ENCODE measurements at places on chromosomes 6 and 20.

DNA sequence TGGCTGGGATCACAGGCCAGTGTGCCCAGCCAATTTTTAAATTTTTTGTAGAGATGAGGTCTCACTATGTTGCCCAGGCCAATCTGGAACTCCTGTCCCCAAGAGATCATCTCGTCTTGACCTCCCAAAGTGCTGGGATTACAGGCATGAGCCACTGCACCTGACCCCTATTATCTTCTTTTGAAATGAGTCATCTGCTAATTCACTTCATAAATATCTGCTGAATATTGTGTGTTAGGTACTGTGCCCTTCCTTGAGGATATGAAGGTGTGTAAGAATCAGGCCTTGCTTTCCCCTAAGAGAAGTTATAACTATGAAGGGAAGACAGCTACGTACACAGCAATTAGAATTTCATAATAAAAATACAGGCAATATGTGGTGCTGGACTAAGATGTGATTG is 8.2 kb downstream of the ATRN start:
- DNase-seq = no peak

DNA sequence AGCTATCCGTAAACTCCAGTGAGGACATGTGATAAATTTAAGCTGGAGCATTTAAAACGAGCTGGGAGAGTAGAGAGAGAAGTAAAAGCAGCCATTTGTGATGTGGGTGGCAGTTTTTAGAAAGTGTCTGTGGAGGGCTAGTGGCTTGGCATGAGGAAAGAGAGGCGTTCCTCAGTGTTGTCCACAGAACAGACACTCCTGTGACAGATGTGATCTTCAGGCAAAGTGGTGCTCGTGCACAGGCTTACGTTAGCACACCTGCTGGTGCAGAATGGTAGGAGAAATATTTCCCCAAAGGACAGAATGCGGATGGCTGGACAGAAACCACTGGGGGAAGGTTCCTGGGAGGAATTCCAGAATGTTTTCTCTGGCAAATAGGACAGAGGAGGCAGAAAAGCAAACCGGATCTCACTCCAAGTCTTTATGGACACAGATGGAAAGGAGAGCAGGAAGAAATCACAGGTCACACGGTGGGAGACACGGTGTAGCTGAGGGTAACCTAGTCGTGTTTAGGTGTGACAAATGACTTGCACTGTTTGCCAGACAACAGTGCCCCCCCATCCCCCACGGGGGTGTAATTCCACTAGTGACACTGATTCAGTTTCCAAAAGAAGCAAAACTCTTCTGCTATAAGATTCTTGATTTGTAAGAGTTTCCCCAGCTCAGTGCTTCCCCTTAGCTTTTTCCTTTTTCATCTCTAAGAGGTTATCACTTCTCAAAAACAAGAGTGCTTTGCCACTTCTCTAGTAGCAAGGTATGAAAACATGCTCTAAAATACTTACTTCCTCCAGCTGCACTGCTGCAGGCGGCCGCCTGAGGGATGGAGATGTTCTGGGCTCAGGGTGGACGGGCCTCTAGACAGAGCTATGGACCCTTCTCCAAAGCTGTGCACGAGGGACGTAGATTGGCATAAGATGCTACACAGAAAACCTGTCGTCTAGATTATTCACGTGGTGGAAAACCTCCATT is 293.2 kb downstream of the QKI start:
- DNase-seq = no peak

DNA sequence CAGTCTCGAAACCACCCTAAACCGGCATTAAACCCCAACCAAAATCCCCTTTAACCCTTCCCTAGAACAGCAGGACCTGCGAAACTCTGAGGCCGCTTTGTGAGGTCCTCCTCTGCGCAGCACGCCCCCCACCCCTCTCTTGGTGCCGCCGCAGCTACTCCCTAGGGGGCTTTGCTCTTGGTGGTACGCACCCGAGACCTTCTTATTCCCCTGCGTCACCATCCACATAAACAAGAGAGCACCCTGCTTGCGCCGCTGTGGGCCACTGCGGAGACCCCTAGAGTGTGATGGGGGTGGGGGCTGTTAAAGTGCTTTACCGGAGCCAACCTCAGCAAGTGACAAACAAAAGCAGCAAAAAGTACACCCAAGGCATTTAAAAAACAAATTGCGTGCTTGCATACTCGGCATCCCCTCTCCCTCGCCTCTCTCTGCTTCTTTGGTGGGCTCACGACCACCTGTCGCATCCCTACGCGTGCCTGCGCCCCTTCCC is 502 bp upstream of the GNAS start:
- DNase-seq = no peak

- no peak for DNase-seq
Observed at GRCh38 chr6:10384610-10385523, 30.0 kb downstream of the TFAP2A start.

DNA sequence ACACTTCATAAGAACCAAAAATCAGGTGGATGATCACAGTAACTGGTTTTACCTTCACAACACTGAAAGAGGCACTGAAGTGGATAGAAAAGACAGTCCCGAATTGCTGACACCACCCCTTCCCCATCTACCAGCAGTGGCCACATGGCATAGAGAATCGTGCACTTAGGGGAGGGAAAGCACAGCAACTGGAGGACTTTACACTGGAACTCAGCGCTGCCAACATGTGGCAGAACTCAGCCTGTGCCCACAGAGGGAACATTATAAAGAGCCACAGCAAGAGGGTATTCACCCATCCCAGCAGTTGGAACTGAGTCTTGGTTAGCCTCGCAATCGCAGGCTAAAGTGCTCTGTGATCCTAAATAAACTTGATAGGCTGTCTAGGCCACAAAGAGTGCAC is 6.5 kb upstream of the KIAA1586 start:
- no peak for DNase-seq

- no peak for DNase-seq
Observed at GRCh38 chr6:167470101-167470835, 145.4 kb downstream of the TTLL2 start.

- DNase-seq = no peak
Observed at GRCh38 chr6:149859938-149860337, 4.2 kb downstream of the LRP11 start.

- DNase-seq = no peak
Observed at GRCh38 chr6:72787391-72788031, 165.6 kb downstream of the KCNQ5 start.

- no peak for DNase-seq
Observed at GRCh38 chr6:44211284-44211683, 5.4 kb upstream of the MYMX start.

DNA sequence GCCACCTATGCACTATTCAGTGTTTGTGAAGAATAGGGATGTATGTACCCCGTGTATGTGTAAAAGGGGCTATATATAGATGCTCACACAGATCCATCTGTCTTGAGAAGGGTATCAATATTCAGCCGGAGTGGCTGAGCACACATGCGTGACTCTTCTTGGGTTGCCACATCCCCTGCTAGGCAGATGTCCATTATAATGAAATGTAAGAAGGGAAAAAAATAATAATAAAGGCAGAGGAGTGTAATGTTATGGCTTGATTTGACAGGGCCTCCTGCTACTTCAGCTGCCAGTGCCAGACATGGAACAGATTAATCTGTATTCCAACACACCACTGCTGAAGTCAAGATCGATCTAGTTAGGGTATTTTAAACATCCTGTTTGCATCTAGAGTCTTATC is 74.2 kb upstream of the VSTM2L start:
- no peak for DNase-seq

- no peak for DNase-seq
Observed at GRCh38 chr6:16837217-16837972, 76.1 kb upstream of the ATXN1 start.

GRCh38 chr20:59365611-59366285 is 65.3 kb downstream of the EDN3 start:
- DNase-seq = no peak

DNA sequence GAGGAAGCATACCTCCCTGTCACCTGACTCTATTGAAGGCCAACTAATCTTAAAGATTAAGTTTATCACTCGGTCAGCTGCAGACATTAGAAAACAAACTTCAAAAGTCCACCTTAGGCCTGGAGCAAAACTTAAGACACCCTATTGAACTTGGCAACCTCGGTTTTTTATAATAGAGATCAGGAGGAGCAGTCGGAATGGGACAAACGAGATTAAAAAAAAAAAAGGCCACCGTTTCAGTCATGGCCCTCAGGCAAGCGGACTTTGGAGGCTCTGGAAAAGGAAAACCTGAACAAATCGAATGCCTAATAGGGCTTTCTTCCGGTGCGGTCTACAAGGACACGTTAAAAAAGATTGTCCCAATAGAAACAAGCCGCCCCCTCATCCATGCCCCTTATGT is 7.2 kb upstream of the PRR18 start:
- DNase-seq = no peak

DNA sequence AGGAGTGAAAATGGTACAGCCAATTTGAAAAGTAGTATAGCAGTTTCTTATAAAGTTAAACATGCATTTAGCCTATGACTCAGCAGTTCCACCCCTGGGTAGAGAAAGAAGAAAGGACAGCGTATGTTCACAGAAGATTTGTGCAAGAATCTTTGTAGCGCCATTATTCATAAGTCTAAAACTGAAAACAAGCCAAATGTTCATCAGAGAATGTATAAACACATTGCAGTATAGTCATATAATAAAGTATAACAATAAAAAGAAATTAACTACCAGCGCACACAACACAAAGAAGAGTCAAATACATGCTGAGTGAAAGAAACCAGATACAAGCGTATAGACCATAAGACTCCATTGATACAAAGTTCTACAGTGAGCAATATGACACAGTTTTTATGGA is 294.0 kb downstream of the SAMD5 start:
- no peak for DNase-seq

- no peak for DNase-seq
Observed at GRCh38 chr6:129860908-129861665, at the start of gene TMEM244. Gene TMEM244 (minus strand): TSS chr6:129861315. CDS start chr6:129861188, 127 bp downstream.

GRCh38 chr6:159095616-159096015 is 50.8 kb upstream of the TAGAP start:
- no peak for DNase-seq

DNA sequence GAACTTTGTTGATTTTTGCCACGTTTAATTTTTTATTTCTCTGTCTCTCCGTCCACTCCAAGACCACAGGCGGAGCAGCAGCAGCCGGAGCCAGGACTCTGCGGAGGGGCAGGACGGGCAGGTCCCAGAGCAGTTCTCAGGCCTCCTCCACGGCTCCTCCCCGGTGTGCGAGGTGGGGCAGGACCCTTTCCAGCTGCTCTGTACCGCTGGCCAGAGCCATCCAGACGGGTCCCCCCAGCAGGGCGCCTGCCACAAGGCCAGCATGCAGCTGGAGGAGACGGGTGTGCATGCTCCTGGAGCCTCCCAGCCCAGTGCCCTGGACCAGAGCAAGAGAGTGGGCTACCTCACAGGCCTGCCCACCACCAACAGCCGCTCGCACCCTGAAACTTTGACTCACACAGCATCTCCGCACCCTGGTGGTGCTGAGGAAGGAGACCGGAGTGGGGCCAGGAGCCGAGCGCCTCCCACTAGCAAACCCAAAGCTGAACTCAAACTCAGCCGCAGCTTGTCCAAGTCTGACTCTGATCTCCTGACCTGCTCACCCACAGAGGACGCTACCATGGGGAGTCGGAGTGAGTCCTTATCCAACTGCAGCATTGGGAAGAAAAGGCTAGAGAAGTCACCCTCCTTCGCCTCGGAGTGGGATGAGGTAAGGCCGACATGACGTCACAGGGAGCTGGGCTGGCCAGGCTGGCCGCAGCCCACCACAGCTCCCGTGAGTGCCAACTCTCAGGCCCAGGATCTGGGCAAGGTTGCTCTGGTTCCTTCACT is 123.5 kb downstream of the TCP11 start:
- no peak for DNase-seq

DNA sequence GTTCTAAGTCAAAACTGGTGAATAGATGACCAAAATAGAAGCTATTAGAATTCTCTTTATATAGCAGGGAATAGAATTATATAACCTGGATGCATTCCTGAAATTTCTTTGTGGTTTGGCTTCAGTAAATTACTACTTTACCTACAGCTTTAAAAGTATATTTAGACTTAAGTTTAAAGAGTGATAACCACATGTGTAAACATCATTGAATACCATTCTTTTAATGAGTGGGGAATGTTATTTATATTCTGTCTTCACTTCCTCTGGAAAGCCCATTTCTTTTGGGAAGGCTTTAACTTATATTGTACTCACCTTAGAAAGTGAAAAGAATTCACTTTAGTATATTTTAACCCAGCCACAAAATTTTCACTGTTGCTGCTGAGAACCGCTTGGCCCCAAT is 39.1 kb downstream of the PLEKHG1 start:
- no peak for DNase-seq

GRCh38 chr20:2042400-2042799 is 48.5 kb upstream of the PDYN start:
- DNase-seq = no peak

DNA sequence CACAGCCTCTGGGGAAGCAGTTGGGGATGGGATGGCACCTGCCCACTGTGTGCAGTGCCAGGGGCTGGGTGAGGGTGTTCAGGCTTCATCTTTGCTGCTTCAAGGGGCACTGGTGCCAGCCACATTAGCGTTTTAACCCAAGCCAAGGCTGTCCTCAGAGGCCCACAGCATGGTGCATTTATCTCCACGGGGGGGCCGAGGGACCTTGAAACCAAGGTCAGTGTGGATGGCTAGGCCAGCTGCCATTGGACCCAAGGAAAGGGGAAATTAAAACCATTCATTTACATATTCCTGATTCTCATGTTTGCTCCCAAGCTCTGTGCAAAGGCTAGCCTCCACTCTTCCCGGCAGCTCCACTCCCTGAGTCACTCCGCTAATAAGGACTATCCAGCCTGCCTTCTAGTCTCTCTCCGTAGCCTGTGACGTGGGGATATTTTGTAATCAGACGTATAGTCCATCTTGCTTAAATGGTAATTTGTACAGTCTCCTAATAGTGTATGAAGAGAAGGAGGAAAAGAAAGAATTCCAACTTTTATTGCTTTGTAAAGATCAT is 197.1 kb downstream of the CDH4 start:
- DNase-seq = no peak

GRCh38 chr6:15107644-15108382 is 138.1 kb upstream of the JARID2 start:
- DNase-seq = no peak

DNA sequence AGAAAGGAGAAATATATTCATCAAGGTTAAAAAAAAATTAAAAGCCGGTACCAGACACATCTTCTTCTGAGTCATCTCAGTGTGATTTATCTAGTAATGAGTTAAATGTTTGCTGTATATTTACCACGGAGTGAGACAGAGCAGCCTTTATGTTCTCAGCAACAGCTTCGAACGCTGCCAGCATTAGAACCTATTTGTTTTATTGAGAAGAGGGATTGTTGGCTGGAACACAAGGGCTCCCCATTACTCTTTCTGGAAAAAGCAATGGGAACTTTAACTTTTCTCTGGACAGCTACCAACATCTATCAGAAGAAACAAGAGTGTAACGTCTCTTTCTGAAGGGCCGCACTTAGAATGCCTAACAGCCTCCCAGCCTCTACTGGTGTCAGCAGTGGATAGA is 105.3 kb upstream of the TAB2 start:
- no peak for DNase-seq

- DNase-seq = no peak
Observed at GRCh38 chr6:39193201-39193791, 36.0 kb downstream of the KCNK5 start.

DNA sequence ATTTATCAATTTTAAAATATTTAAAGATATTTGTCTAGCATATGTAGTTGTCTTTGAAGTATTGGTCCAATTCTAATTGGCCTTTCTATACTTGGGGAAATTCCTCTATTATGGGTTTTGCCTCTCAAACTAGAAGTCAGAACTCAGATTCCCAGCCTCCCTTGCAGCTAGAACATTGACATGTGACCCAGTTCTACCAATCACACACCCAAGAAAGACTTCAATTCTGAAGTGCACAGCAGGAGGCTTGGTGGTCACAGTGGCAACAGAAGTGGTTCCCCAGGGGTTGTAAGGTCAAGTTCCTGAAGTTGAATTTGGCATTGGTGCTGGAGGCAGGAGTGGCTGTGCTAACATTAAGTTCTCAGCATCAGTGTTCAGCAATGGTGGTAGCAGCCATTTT is 14.8 kb upstream of the FKBP5 start:
- no peak for DNase-seq

All from activated T-cell treated with anti-CD3 and anti-CD28 coated beads for 4 hours (primary cell).